ENCODE measurements at places on chromosomes 6 and 20.

- no peak for DNase-seq
Measured at GRCh38 chr6:68192988-68193387, 442.1 kb upstream of the ADGRB3 start.

DNA sequence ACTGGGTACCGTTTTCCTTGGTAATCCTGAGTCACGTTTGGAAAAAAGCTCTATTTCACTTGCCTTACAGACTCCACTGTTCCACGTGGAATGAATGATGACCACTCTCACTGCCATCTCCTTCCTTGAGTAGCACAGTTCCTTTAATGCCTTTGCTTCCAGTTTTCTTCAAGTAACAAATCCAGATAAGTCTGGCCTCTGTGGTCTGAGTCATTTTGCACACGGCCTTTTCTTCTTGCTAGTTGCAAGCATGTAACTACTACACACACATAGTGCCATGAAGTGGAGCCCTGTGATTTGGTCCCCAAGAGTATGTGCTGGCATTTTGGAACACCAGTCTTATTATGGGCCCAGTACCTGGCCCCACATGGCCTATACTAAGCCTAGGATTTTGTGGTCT lies 182.8 kb downstream of the SASH1 start:
- DNase-seq: no peak

DNA sequence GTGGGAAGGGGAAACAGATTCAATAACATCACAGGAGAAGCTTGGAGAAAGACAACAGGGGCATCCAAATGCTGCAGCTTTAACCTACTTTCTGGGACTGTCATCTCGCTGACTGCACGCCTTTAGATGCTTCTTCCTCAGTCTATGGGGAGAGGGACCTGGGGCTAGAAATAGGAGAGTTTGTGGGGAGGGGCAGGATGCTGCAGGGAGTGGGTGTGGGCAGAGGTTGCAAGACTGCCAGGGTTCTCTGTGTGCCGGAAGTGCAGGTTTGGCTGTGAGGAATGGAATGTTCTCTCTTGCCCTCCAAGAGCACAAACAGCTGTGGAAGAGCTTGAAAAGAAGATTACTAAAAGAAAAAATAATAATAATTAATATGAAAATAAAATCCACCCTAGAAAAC lies 93.2 kb downstream of the FOXO3 start:
- DNase-seq: no peak

- no peak for DNase-seq
Measured at GRCh38 chr20:57621421-57622200, 1.4 kb upstream of the ZBP1 start.

GRCh38 chr6:8030920-8031319 lies 33.3 kb downstream of the BLOC1S5 start:
- no peak for DNase-seq

DNA sequence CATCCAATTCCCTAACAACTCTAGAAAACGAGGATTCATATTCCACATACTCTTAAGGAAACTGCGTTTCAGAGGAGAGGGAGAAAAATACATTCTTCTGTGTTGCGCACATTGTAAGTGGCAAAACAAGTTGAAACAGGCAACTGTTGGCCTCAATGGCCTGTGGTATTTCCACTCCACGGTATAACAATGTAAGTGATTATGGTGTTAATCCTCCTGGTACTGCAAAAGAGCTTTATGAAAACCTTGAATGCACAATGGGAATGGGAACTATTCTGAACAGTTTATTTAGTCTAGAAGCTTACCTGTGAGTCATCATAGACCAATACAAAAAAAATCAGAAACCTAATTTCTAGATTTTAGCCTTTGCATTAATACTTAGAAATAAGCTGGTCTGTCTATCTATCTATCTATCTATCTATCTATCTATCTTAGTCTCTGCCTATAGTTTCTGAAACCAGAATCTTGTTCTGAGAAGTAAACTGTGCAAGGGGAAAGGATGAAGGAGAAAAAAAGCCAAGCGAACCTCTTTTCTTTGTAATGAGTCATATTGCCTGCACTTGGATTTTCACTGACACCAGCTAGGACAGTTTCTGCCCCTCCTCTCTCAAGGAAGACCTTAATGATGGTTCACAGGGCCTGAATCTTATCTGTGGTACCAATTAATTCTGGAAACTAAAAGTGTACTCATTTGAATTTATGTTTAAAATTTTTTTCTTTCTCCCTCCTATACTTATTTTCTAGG lies 101.5 kb downstream of the RNF144B start:
- no peak for DNase-seq

DNA sequence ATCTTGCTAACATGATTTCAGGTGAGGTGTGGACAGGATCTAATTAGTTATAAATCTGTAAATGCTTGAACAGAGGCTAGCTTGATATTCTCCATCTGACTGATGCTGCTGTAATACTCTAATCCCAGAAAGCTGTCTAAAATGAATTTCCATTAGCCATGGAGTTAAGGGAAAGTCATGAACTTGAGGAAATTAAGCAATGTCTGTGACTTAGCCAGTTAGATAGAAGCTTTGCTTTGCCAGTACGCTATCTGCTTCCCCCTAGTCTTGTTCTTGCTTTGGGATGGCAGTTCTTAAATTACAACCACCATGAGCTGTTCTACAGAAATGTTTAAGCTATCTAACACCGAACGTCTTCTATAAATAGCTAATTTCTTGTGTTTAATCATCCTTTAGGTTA lies 195.7 kb downstream of the PRL start:
- no peak for DNase-seq

DNA sequence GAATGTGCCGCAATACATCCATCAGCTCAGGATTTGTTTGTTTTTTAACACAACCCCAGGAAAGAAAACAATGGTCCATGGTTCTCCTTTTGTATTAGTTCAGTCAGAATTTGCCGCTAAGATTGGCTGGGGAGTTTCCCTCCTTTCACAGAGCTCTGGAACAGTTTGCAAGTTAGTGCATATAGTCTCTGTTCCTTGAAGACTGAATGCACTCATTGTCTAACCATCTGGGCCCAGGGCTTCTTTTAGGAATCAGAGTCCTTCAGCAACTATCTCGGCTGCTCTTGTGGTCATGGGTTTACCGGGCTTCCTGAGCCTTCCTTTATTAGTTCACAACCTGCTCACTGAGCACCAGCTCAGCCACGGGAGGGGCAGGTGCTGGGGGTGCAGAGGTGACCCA lies 121.3 kb downstream of the SLC23A2 start:
- DNase-seq: no peak

- DNase-seq: no peak
Measured at GRCh38 chr6:127090051-127090450, 28.4 kb upstream of the RSPO3 start.

DNA sequence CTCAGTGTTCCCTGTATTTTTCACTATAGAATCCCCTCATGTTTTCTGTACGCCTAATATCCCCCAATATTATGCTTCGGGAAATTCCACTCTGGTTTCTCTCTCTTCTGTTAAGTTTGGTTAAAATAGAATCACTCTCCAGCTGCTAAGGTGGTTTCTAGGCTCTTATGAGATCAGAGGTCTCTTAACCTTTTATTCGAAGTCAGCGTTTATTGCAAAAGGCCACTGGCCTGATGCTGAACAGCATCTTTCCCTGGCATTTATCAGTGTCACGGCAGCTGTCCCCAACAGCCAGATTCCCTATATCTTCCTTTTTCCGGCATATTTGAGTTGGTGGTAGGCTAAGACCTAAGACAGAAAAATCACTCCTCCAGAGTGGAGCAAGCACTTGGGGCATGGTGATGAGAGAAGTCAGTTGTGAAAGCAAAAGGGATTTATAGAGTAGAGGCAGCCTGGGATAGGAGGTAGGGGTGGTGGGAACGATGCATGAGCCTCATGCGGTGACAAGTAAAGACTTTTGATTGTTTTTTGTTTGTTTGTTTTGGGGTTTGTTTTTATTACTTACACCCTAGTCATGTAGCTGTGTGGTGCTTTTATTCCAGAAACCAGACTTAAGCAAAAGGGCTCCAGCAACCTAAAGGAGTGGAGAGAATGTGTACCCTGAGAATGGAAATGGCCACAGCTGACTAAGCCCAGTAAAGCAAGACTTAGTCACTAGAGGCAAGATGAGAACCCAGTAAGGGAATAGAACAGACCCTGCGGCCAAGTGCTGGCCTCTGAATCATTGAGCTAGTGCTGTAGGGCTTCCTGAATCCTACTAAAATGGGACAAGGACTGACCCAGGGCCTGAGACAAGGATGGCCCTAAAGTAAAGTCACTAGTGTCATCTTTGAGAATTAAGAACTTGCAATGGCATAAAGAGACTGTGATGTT lies 233.0 kb upstream of the PRND start:
- DNase-seq: no peak

- DNase-seq: peak; percentile 86
Measured at GRCh38 chr20:49450281-49450721, 32.2 kb downstream of the KCNB1 start.

- DNase-seq: no peak
Measured at GRCh38 chr6:4128748-4129147, 6.6 kb downstream of the ECI2 start.

DNA sequence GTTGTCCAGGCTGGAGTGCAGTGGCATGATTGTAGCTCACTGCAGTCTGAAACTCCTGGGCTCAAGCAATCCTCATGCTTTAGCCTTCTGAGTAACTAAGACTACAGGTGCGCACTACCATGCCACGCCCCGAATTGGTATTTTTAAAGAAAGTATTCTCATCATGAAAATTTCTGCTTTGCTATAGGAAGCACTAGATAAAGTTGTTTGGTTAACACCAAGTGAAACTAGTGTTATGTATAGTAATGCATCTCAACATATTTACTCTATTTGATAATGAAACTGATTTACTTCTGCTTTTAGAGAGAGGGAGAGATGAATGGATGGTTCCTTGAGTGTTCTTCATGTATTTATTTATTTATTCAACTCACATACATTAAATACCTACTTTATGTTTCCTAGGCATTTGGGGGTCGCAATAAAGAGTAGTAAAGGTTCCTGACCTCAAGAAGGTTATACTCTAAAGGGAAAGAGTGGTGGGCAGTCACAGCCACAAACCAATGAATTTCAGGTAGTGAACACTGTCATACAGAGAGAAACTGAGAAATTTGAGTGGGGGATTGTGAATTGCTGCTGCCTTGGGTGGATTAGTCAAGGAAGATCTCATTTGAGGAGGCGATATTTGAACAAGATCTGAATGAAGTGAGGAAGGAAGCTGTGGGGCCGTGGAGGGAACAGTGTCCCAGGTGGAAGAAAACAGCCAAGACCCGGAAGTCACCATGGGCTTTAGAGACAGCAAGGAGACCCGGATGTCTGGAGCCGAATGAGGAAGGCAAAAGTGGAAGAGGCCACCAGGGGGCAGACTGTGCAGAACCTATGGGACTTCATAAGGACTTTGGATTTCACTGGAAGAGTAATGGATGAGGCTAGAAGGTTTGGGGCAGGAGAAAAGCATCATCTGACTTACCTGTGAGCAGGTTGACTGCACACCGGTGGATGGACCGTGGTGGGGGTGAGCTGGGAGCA lies 185.6 kb downstream of the TSHZ2 start:
- peak; percentile 10 for DNase-seq

GRCh38 chr20:51496964-51497363 lies 45.6 kb downstream of the NFATC2 start:
- DNase-seq: no peak
